ENCODE measurements at places on chromosomes 6 and 20. TPM values are rescaled to one million over a fixed set of nuclear protein-coding genes. Genes with fewer than 3 reads are reported as not detected.

SMIM26 gene
- total RNA-seq, result 194 TPM

SUMO4 gene
- 0.70 TPM for total RNA-seq

RSPH9 gene
- total RNA-seq, result 0.94 TPM

SLC25A27 gene
- 0.75 TPM for total RNA-seq

HLA-DMA gene
- total RNA-seq, result 2.9 TPM

OPRL1 gene
- total RNA-seq, result 2.3 TPM

XKR7 gene
- total RNA-seq, result not detected

All from smooth muscle cell of the coronary artery (primary cell).